Keratinocyte (primary cell): ENCODE measurements at places on chromosomes 12 and 14.
A peak's percentile ranks its signal among the peaks of the same experiment; 100 is the strongest.

DNA sequence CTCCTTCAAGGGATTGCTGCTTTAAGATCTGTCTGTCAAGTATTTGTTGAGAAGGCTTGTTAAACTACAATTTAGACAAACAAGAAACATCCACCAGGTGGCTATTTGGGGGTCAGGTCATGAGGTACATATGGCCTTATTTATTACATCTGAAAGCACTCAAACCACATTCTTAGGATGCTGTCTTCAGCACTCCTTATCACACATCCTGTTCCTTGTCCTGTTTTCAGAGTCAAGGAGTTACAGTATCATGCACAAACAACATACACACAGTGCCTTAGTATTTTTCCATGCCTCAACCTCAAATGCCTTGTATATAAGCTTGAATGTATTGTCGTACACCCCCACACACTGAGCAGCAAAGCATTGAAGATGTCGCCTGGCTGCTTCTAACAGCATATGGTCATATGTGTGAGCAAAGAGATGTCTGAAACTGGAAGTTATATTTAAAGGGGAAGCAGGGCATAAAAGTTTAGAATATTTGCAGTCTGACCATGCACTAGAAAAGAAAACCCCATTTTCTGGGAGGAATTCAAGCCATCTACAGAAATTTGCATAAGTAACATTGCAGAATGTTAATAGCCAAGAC lies 83.8 kb downstream of the KCNMB4 start:
- DNase-seq = no peak

DNA sequence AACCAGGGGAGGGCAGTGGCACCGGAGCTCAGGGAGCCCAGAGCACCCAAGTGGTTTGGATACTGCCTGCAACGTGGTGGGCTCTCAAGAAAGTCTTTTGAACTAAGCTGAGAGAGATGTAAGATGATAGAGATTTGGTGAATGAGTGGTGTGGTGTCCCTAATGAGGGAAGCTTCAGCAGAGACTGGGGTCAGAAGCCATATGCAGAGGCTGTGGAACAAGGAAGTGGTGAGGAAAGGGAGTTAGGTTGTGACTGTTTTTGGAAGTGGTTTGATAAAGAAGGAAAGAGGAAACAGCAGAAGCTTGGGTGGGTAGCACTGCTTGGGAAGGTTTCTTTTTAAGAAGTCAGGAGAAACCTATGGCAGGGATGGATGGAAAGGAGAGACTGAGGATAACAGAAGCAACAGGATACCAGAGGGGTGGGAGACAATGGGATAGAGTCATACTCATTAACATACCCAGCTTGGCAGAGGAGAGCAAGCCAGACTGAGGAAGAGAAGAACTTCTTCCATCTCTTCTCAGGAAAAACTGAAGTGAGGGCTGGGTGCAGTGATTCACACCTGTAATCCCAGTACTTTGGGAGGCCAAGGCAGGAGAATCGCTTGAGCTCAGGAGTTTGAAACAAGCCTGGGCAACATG lies 24.1 kb downstream of the SLC4A8 start:
- no peak for DNase-seq

DNA sequence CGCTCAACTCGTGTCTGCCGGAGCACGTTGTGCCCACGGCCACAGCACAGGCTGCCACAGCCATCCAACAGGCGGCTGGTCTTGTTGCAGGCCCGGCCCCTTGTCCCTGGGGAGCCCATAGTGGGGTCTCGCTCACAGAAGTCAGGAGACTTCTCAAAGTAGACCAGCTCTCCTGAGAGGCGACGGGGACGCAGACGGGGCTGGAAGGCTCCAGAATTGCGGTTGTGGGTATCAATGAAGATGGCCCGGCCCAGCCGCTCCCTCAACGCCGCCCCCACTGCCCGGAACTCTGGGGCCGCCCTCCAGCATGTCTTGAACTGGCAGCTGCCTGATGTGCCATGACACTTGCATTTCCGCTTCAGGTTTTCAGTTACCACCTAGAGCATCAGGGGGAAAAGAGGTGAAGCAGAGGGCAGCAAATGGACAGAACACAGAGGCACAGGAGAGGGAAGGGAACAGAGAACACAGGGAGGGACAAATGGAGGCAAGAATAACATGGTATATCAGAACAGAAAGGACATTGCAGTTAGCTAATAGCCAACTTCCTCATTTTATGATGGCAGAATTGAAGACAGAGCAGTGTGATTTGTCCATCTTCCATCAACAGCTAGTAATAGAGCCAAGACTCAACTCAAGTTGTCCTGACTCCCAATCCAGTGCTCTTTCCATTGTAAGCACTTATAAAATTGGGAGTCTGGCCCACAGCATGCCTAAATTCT lies 5.2 kb downstream of the WNT10B start:
- DNase-seq = no peak

- DNase-seq = no peak
Observed at GRCh38 chr12:102438047-102438826, 42.1 kb downstream of the IGF1 start.

DNA sequence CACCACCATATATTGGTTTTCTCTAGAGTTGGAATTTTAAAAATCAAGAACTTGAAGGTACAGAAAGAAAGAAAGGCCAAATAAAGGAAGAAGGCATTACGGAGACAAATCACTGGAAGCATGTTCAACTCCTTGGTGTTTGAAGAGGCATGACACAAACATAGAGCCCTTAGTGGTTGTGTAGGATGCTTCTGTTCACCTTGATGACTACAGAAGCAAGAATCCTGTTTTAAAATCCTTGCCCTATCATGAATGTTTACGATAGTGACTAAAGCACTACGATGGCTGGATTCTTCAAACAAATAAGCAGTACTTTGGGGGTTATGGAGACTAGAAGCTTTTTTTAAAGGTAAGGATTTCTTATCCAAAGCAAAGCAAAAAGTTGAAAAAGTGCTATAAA lies 10.3 kb upstream of the ISM2 start:
- no peak for DNase-seq

- no peak for DNase-seq
Observed at GRCh38 chr12:2897418-2897817, 6.7 kb downstream of the TULP3 start.

- DNase-seq = no peak
Observed at GRCh38 chr14:54890788-54891187, 11.8 kb downstream of the GCH1 start.

- no peak for DNase-seq
Observed at GRCh38 chr12:127063339-127064072, 1203.5 kb upstream of the TMEM132C start.

GRCh38 chr12:96375841-96376604 lies 24.2 kb downstream of the CDK17 start:
- no peak for DNase-seq

GRCh38 chr12:11559626-11560340 lies 89.7 kb upstream of the ETV6 start:
- DNase-seq = no peak

GRCh38 chr12:47768323-47768811 lies 4.7 kb upstream of the SLC48A1 start:
- DNase-seq = peak; percentile 75

DNA sequence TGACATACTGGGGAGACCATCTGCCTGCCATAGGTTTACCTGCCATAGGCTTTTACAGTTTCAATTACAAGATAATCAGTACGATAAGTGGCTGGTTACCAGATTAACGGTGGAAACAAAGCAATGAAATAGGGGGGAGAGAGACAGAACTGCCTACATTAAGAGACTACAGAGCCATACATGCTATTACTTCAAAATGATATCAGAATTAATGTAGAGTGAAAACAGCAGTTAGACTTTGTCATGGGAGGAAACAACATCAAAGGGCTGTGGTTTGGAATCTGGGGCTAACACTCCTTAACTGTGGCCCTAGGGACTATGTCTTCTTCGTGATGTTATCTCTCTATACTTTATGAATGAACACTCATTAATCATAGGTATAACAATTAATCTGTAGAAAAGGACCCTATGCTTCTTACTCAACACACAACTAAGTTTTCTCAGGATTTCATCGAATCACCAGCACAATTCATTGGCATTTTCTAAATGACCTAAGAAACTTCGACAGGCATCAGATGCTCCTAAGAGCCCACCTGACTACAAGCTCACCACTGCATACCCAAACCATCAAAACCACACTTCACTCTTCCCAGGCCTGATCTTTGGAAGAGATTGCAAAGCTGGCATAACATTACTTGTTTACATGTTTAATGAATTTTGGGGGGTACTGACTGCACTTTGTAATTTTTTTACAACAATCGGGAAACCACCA lies 475.6 kb upstream of the SOX5 start:
- DNase-seq = no peak

GRCh38 chr14:100243020-100243419 lies 4.1 kb downstream of the YY1 start:
- no peak for DNase-seq

GRCh38 chr14:104254735-104255400 lies 116.5 kb downstream of the KIF26A start:
- DNase-seq = no peak

- DNase-seq = no peak
Observed at GRCh38 chr14:63855281-63855680, 2.5 kb downstream of the SYNE2 start.

DNA sequence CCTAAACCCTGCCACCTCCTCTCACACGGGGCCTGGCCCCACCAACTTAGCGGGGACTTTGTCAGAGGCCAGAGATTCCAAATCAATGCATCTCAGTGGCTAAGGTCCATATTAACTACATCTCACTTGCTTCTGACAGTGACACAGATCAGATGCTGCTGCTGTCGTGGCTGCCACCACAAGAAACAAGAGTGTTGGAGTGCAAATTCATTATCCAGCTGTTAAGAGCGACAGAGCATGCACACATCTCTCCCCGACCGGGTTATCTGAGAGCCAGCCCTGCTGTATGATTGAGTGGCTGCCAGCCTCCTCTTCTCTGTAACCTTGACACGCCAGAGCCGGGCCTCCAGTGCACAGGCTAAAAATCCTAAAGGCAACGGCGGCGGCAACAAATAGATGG lies 40.2 kb downstream of the SPRING1 start:
- DNase-seq = no peak

GRCh38 chr12:60391051-60391450 lies 795.2 kb downstream of the SLC16A7 start:
- no peak for DNase-seq

DNA sequence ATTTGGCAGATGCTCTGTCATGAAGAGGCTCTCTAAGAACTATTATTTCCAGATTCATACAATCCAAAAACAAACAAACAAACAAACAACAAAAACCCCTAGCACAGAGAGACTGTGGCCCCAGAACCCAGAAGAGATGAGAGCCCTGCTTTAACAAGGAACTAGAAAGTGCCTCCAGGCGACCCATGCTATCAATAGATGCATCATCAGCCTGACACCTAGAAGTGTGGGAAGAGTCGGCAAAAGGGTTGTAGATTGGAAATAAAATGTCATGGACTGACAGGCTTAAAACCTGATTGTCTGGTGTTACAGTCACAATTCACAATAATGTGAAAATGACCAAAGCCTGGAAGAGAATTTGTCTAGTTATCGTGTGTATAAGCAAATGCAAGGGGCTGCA lies 50.6 kb upstream of the FLRT2 start:
- peak; percentile 4 for DNase-seq

DNA sequence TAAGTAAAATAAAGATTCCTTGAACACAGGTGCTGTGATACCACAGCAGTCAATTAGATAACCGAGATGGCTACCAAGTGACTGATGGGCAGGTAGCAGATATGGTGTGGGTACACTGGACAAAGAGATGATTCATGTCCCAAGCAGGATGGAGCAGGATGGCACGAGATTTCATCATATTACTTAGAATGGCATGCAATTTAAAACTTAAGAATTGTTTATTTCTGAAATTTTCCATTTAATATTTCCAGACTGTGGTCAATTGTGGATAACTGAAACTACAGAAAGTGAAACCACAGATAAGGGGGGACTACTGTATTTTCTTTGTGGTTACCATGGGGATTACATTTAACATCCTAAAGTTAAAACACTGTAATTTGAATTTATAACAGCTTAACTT lies 7.5 kb upstream of the ZFP36L1 start:
- DNase-seq = no peak

GRCh38 chr14:67332468-67332867 lies 27.1 kb downstream of the ATP6V1D start:
- DNase-seq = no peak

DNA sequence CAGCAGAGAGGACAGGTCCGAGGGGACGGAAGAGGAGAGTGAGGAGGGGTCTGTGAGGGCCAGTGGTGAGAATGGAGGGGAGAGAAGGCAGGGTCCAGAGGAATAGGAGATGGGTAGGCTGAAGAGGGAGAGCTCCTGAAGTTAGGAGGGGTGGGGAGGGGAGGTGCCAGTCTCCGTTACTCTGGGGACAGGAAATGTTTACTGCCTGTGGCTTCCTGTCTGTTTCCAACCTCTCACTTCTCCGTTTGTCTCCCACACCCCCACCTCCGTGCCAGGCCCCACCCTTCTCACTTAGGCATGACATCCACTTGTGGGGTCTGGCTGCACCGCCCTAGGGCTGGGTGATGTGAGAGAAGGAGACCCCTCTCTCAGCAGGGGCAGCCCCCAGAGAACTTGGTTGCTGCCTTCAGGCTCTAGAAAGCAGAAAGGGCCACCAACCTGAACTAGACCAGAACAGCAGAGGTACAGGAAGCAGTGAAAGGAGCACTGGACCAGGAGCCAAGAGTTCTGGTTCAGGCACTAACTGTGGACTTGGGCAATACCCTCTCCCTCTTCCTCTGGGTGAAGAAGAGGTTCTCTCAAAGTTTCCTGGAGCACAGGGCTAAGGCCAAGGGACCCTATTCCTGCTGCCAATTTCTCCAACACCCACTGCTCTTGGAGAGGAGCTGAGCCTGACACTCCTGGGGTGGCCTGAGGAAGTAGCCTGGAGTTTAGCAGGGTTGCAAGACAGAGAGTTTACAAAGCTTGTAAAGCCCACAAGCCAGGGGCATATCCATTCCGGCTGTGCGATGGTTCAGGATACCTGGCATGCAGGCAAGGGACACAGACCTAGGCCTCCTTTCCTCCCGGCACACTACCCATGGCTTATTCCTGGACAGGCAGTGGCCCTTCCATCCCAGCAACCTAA lies 5.5 kb downstream of the ITGA5 start:
- DNase-seq = no peak

DNA sequence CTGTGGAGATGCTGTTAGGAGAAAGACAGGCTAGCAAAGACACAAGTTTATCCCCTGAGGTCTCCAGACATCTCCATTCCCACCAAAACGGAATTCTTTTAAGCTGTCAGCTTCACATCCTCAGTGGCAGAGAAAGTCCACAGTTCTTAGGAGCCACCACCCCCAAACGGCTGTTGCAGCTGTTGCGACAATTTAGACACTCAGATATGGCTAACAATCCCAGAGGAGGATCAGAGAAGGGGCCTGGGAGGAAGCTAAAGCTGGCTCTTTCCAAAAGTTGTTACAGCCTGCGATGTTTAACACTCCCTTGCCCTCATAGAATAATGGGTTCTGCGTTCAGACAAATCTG lies 1.9 kb upstream of the ATP5MC2 start:
- no peak for DNase-seq

DNA sequence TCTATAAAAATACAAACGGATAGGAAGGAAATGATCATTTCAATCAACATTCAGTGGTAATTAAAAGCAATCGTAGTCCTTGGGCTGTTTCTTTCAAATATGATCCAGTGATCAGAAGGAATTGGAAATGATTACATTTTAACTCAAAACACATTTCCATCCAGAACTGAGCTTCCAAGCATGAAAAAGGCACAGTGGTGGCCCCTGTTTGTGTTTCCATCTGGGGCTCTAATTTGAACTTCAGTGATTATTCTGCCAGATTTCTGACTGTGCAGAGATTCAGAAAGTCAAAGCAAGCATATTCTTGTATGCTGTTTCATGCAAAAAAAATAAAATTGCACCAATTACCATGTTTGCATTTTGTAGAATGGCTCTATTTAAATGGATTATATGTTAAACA lies 157.0 kb upstream of the LMNTD1 start:
- no peak for DNase-seq

- DNase-seq = no peak
Observed at GRCh38 chr12:32926356-32926755, 29.8 kb upstream of the PKP2 start.
